Activated CD4-positive, alpha-beta T cell treated with anti-CD3 and anti-CD28 coated beads for 36 hours (primary cell): ENCODE measurements at places on chromosomes 3 and 15. TPM values are rescaled to one million over a fixed set of nuclear protein-coding genes. Genes with fewer than 3 reads are reported as not detected.

The SLC24A5 gene
- not detected for total RNA-seq

The TRPC1 gene
- total RNA-seq: 6.2 TPM

The GABRR3 gene
- total RNA-seq: not detected

The PLA1A gene
- total RNA-seq: not detected

The LRRIQ4 gene
- total RNA-seq: 0.09 TPM

The ARPP21 gene
- not detected for total RNA-seq

The SCN5A gene
- 0.14 TPM for total RNA-seq

The LRRC31 gene
- not detected for total RNA-seq

The ZIC4 gene
- total RNA-seq: not detected

The TF gene
- 0.12 TPM for total RNA-seq

The ERICH6 gene
- total RNA-seq: 0.58 TPM

The TP63 gene
- total RNA-seq: 0.33 TPM

The ZNF774 gene
- 1.5 TPM for total RNA-seq

The GOLGA6A gene
- total RNA-seq: not detected

DNA sequence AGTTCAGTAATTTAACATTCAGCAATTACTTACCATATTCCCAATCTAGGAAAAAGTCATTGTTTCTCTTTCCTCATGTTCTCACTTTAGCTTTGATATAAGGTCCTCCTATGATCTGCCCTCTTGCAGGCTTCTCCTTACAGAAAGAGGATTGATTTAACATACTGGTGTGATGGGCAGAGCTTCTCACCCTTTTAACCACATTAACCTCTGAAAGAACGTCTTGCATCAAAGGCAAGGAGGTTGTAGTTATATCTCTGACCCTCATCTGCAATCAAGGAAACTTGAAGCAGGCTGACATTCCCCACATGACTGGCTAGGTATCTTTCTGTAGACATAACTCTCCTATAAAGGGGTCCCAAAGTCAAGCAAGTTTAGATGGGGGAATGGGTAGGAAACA is 39.5 kb downstream of the BTLA start:
- DNase-seq: no peak

- DNase-seq: no peak
Observed at GRCh38 chr3:14126887-14127505, 2.1 kb downstream of the TMEM43 start.

DNA sequence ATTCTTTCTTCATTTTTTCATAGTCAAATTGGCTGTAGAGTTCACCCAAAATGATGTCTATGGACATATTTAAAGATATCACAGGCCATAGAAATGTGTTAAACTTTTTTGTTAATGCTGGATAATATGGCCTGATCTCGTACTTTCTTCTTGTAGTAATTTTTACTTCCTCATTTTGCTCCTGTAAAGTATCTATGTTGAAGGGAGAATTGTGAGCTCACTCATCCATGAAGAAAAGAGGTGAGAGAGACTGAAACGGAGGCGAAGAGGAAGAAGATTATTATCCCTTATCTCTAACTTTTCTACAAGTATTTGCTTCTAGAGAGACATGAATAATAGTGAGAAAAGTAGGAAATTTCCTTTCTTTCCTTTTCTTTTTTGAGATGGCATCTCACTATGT is 613.8 kb upstream of the TBL1XR1 start:
- DNase-seq: no peak

DNA sequence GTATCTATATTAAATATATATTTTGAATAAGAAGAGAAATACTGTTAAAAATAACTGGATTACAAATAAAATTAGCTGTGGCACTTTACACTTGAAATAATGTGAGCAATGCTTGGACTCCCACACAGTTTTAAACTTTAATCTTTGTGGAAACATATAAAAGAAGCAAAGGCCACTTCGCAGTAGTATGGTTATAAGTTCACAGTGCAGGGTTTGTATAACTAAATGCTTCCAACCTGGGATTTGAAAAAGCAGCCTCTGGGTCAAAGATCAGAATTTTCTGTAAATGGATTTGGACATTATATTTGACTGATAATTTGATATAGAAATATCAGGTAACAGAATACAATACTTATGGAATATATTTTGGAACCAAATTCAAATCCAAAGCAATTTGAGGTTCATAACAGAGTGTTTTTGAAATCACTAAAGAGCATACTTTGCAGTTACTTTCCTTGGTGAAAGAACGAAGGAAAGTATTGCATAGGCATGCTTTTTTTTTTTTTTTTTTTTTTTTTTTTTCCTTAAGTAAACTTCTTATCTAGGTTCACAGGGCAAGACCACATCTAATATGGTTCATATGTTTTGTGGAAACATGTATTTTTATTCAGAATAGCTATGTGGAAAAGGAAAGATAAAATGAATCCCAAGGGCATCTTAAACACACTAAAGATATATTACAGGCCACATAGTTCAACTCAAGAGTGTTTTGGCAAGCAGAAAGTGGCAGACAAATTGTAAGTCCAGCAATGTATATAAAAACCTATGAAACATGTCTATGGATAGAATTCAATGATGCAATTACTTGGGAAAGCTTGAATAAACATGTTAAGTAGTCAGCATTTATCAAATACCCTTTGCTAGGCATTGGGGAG is 47.1 kb upstream of the SGO1 start:
- DNase-seq: no peak

GRCh38 chr3:143337387-143337786 is 217.8 kb downstream of the CHST2 start:
- DNase-seq: no peak

DNA sequence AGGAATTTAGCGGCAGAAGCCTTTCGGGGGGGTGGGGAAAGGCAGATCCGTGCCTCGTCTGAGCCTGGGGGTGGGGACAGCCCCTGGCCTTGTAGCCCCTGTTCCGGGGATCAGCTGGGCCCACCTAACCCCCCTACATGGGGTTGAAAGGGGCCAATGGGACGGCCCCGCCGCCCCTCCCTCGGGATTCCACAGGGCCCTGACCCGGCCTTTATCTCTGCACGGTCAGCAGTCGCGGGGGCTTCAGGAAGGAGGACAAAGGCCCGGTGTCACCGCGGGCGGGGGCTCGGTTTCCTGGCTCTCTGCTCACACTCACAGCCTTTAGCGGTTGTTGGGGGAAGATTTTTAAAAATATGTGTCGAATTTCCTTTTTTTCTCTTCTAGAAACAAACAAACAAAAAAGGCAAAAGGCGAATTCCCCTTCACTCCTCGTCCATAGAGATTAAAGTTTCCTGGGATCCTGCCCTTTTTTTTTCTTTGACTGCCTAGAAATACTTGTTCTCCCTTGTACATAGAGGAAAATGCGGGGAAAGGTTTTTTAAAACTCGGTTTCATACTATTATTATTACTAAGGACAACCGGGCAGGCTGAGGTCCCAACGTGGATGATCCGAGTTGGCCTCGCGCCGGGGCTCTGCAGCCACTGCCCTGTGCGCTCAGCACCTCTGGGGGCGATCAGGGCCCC is 7.9 kb downstream of the FOXL2 start:
- no peak for DNase-seq

GRCh38 chr3:14598143-14598569 is 53.4 kb upstream of the CCDC174 start:
- DNase-seq: peak; percentile 78

DNA sequence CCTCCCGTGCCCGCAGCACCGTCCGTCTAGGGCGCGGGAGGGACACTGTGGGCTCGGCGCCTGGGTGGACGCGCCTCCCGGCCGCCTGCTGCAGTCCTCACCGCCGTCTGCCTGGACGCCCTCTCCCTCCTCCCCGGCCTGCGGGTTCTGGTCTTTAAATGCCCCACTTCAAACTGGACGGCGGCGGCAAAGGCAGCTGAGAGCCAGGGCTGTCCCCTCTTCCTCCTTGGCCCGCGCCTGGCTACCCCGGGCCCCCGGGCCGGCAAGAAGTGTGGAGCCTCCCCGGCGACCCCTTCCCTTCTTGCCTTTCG is 426 bp downstream of the CBLB start:
- DNase-seq: no peak

- no peak for DNase-seq
Observed at GRCh38 chr3:85626662-85627061, 667.9 kb downstream of the CADM2 start.

- DNase-seq: no peak
Observed at GRCh38 chr3:160577556-160578195, 12.3 kb upstream of the KPNA4 start.

- no peak for DNase-seq
Observed at GRCh38 chr3:189806171-189806951, 175.2 kb downstream of the TP63 start.

- no peak for DNase-seq
Observed at GRCh38 chr15:80898040-80898439, 91.6 kb downstream of the MESD start.

- DNase-seq: no peak
Observed at GRCh38 chr15:39785139-39785538, 2.5 kb upstream of the FSIP1 start.

GRCh38 chr3:180961552-180961951 is 28.0 kb downstream of the DNAJC19 start:
- DNase-seq: no peak

- DNase-seq: peak; percentile 55
Observed at GRCh38 chr15:64333986-64334929, 21.7 kb downstream of the CSNK1G1 start.

GRCh38 chr3:59752925-59753324 is 703.1 kb upstream of the CFAP20DC start:
- peak; percentile 15 for DNase-seq

GRCh38 chr15:27683121-27683520 is 416.0 kb downstream of the OCA2 start:
- DNase-seq: no peak

DNA sequence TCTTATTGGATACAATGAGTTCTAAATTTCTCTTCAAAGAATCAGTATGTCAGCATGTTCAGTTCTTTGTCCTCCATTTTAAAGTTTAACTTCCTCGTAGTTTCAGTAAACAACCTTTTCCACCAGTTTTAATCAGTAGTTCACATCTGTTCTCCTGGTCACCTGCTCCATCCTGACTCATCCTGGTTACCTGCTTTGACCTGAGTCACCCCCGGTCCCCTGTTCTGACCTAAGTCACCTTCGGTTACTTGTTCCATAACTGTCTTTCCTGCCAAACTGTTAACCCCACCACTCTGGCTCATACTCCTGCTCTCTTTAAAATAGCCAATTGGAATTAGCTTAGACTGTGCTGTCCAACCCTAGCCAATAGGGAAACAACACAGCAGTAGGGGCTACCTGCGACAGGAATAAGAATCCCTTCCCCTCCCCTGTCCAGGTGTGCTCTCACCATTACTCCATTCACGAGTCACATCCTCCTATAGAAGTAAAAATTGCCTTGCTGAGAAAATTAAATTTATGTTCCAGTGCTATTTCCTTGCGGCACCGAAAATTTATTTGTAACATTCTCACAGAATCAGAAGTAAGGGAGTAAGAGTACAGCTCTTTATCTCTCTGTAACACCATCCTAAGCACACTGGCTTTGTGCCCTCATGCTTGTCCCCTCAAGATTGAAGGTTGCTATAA is 23.8 kb downstream of the TRANK1 start:
- no peak for DNase-seq

- peak; percentile 53 for DNase-seq
Observed at GRCh38 chr15:66701422-66702034, 508 bp upstream of the SMAD6 start.

- DNase-seq: no peak
Observed at GRCh38 chr15:82828075-82828474, 18.6 kb downstream of the WHAMM start.

DNA sequence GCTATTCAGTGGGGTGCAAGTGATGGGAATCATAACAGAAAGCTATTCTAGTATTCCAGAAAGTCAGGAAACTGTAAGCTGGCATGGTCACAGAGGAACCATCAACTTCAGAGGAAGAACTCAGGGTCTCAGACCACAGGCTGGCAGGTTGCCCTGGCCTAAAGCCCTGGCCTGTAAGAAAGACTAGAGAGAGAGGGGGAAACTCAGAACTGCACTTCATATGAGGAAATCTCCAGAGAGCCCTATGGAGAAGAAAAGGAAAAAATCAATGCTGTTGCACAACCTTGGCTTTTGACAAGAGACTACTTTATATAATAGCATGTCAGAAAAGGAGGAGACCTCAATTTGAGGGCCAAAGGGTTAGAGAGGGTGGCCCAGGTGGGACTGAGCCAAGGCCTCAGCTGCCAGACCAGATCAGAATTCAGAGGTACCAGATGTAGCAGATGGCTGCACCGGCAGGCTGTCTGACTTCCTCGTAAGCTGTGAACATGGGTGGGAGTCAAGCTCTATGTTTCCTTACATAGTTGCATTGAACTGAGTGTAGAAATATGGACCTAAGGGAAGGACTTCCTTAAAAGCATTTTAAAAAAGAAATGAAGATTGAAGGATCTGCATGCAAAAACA is 333.8 kb downstream of the PDCD6IP start:
- no peak for DNase-seq

GRCh38 chr3:140794507-140794906 is 116.6 kb downstream of the TRIM42 start:
- no peak for DNase-seq

DNA sequence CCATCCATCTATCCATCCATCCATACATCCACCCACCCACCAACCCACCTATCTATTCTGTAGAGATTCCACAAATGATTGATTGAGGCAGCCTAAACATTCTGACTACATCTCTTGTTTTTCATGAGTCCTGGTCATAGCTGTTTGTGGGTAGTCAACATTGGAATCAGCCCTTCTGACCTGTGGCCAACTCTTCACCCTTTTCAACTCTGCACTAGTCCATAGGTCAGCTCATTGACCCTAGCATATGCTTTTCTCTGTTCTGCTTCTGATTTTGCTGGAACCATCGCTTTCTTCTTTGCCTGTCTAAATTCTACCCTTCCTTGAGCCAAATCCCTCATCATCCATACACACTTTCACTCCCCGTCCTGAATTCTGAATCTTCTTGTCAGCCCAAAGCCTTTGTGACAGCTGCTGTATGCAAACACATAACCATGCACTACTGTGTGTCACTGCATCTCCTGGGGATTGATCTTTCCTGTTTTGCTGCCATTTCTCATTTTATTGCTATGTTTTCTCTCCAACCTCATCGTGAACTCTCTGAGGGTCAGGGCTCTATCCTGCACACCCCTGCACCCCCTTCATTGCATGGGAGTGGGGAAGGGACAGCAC is 16.8 kb upstream of the KCTD6 start:
- DNase-seq: no peak

DNA sequence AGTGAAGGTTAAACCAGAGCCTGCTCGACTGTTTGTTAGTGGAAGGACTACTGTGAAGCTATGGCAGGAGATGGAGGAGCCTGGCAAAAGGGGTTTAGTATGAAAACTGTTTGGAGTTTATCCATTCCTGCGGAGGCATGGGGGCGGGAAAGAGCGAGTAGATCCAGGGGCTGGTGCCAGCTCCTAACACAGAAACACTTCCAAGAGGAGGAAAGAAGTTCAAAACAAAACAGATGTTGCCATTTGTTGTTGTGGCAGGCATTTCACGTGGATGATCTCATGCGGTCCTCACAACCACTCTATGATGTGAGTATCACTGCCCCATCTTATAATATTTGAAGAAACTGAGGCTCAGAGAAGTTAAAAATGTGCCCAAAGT is 30.7 kb upstream of the KY start:
- no peak for DNase-seq
